Neural progenitor cell (in vitro differentiated cells): ENCODE measurements at places on chromosomes 11 and 22. TPM values are rescaled to one million over a fixed set of nuclear protein-coding genes. Genes with fewer than 3 reads are reported as not detected.

- H3K27me3 ChIP-seq, result no peaks in the 10 kb centered on the region
- no peak for DNase-seq
- no peaks in the 10 kb centered on the region for H3K36me3 ChIP-seq
- no peaks in the 10 kb centered on the region for H3K4me1 ChIP-seq
- H3K4me3 ChIP-seq, result no peak overlapping the region
Observed at GRCh38 chr11:110984147-110984546, 261.4 kb upstream of the POU2AF2 start.

- no peak overlapping the region for H3K27ac ChIP-seq
- H3K36me3 ChIP-seq, result no peaks in the 10 kb centered on the region
- H3K4me3 ChIP-seq, result peak overlapping the region; percentile 48
- peak; percentile 85 for DNase-seq
- peaks cover 68% of the 10 kb centered on the region for H3K27me3 ChIP-seq
Observed at GRCh38 chr11:65538915-65539743, 14.2 kb downstream of the SCYL1 start.

- no peak overlapping the region for H3K27ac ChIP-seq
- H3K4me3 ChIP-seq, result no peak overlapping the region
- H3K27me3 ChIP-seq, result no peaks in the 10 kb centered on the region
- no peak for DNase-seq
Observed at GRCh38 chr11:36578458-36578857, 10.7 kb downstream of the RAG1 start.

GRCh38 chr22:35399114-35399677 lies 744 bp upstream of the MCM5 start:
- H3K4me3 ChIP-seq, result peak overlapping the region; percentile 66
- H3K4me1 ChIP-seq, result peaks cover 24% of the 10 kb centered on the region
- H3K27ac ChIP-seq, result no peak overlapping the region

GRCh38 chr11:132944569-132944944 lies 587.7 kb downstream of the OPCML start:
- peak; percentile 47 for DNase-seq
- peak overlapping the region; percentile 74 for H3K4me3 ChIP-seq
- peaks cover 10% of the 10 kb centered on the region for H3K4me1 ChIP-seq
- no peak overlapping the region for H3K27ac ChIP-seq

GRCh38 chr11:65719871-65720210 lies 757 bp downstream of the RNASEH2C start:
- peak overlapping the region; percentile 68 for H3K4me3 ChIP-seq
- peaks cover 13% of the 10 kb centered on the region for H3K27me3 ChIP-seq
- no peak overlapping the region for H3K27ac ChIP-seq
- H3K4me1 ChIP-seq, result peaks cover 9% of the 10 kb centered on the region

- H3K4me1 ChIP-seq, result no peaks in the 10 kb centered on the region
- H3K27me3 ChIP-seq, result no peaks in the 10 kb centered on the region
- DNase-seq, result no peak
- no peak overlapping the region for H3K4me3 ChIP-seq
- H3K27ac ChIP-seq, result no peak overlapping the region
Observed at GRCh38 chr11:77789731-77790476, 30.6 kb downstream of the RSF1 start.

DNA sequence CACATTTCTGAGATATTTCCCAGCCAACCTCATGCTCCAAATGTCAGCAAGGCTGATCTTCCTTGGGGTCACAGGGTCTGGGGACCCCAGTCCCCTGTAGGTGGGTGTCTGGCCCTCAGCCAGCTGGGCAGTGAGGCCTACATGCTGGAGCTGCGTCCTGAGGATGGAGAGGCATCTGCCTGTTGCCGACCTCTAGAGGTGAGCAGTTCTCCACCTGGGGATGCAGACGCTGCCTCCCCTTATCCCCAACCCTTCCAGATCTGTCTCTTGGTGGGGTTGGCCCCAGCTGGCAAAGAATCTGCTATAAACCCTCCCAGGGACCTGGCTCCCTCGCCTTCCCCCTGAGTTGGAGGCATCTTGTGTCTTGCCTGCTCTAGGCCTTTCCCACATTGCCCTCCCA lies 79.6 kb downstream of the PKNOX2 start:
- no peaks in the 10 kb centered on the region for H3K27me3 ChIP-seq
- H3K4me3 ChIP-seq, result no peak overlapping the region
- H3K27ac ChIP-seq, result no peak overlapping the region
- DNase-seq, result no peak
- H3K36me3 ChIP-seq, result no peaks in the 10 kb centered on the region

- no peak overlapping the region for H3K27ac ChIP-seq
- H3K4me3 ChIP-seq, result no peak overlapping the region
- DNase-seq, result no peak
- H3K27me3 ChIP-seq, result no peaks in the 10 kb centered on the region
- no peaks in the 10 kb centered on the region for H3K36me3 ChIP-seq
- peaks cover 7% of the 10 kb centered on the region for H3K4me1 ChIP-seq
Observed at GRCh38 chr11:132123449-132123848, 753.0 kb downstream of the NTM start.

- no peak overlapping the region for H3K4me3 ChIP-seq
- no peak overlapping the region for H3K27ac ChIP-seq
- H3K4me1 ChIP-seq, result peaks cover 19% of the 10 kb centered on the region
- H3K27me3 ChIP-seq, result no peaks in the 10 kb centered on the region
- H3K36me3 ChIP-seq, result no peaks in the 10 kb centered on the region
Observed at GRCh38 chr11:35781861-35782470, 119.4 kb downstream of the TRIM44 start.

DNA sequence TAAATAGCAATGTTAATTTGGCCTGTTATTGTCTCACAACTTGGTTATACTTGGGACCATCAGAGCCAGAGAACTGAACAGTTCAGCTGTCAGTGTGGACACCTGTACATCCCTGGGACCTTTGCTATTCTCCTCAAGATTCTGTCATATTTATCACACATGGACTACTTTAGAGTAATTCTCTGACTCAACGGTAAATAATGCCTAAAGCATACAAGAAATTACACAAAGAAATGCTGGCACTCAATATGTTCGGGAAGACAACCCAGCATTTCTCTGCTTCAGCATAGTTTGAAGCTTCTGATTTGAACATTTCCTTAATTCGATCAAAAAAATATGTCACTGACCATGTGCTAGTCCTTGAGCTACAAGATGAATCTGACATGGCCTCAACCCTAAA lies 34.6 kb upstream of the MMP13 start:
- no peak for DNase-seq
- no peaks in the 10 kb centered on the region for H3K36me3 ChIP-seq
- no peaks in the 10 kb centered on the region for H3K27me3 ChIP-seq
- H3K4me1 ChIP-seq, result no peaks in the 10 kb centered on the region
- no peak overlapping the region for H3K27ac ChIP-seq
- H3K4me3 ChIP-seq, result no peak overlapping the region

- H3K36me3 ChIP-seq, result no peaks in the 10 kb centered on the region
- peaks cover 13% of the 10 kb centered on the region for H3K4me1 ChIP-seq
- no peak overlapping the region for H3K4me3 ChIP-seq
Observed at GRCh38 chr22:46111645-46112306, 38.5 kb upstream of the PPARA start.

DNA sequence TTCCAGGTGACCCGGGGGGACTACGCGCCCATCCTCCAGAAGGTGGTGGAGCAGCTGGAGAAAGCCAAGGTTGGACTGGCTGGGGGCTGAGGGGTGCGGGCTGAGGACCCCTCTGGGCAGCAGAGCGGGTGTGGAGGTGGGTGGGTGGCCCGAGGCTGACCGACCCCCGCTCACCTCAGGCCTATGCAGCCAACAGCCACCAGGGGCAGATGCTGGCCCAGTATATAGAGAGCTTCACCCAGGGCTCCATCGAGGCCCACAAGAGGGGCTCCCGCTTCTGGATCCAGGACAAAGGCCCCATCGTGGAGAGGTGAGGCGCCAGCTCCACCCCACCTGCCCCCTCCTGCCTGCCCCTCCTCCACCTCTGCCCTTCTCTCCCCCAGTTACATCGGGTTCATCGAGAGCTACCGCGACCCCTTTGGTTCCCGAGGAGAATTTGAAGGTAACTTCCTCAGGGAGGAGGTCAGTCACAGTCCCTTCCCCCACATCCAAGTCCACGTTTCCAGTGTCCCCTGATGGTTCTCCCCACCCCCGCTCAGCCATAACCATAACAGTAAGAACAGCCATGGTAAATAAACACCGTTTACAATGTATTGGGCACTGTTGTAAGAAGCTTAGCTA lies 11.2 kb downstream of the DPP3 start:
- no peaks in the 10 kb centered on the region for H3K36me3 ChIP-seq
- no peak overlapping the region for H3K4me3 ChIP-seq
- peak; percentile 59 for DNase-seq
- H3K4me1 ChIP-seq, result no peaks in the 10 kb centered on the region

DNA sequence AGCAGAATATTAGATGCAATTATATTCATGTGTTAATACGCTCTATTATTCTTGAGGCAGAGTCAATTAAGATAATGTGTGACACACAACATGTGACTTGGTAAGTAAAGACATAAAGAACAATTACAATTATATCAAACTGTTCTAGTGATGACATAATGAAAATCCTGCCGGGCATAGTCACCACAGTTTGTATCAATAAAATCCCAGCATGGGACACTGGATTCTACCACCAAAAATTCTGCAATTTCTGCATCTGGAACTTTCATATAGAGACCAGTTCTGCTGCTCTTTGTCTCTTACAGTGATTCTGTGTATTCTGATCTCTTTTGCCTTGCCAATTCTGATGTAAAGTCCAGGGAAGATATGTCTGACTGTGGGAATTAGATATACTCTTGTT lies 495.6 kb upstream of the LRRC4C start:
- H3K27me3 ChIP-seq, result no peaks in the 10 kb centered on the region
- no peaks in the 10 kb centered on the region for H3K36me3 ChIP-seq
- DNase-seq, result no peak
- H3K27ac ChIP-seq, result no peak overlapping the region
- H3K4me3 ChIP-seq, result no peak overlapping the region

DNA sequence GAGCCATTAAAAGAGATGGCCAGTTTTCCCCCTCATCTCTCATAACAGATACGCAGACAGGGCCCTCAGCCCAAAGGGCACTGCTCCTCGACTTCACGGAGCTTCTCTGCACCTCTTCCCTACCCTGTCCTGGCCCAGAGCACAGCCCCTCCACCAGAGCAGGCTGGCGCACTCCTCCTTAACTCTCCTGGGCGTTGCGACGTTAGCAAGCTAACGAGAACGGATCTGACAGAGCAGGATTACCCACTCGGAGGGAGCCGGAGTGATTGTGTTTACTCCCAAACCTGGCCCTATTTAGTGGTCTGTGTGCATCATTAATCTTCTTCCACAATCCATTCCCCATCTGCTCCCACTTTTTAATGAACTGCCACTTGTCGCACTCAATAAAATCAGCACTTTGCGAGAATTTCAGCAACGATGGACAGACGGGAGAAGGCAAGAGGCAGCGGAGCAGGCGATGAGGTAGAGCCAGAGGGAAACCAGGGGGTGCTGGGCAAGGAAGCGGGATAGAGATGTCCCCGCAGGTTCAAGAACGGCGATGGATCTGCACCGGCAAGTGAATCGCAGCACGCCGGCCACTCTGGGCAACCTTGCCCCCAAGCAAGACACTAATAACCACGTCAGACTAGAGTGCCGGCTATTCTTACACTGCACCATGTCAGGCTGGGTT lies 159.4 kb downstream of the BUD13 start:
- H3K27me3 ChIP-seq, result no peaks in the 10 kb centered on the region
- no peak for DNase-seq
- H3K36me3 ChIP-seq, result no peaks in the 10 kb centered on the region
- no peak overlapping the region for H3K4me3 ChIP-seq

- no peaks in the 10 kb centered on the region for H3K27me3 ChIP-seq
- peaks cover 18% of the 10 kb centered on the region for H3K4me1 ChIP-seq
- no peak for DNase-seq
- H3K36me3 ChIP-seq, result no peaks in the 10 kb centered on the region
Observed at GRCh38 chr11:63680834-63681320, 423 bp upstream of the RTN3 start.

DNA sequence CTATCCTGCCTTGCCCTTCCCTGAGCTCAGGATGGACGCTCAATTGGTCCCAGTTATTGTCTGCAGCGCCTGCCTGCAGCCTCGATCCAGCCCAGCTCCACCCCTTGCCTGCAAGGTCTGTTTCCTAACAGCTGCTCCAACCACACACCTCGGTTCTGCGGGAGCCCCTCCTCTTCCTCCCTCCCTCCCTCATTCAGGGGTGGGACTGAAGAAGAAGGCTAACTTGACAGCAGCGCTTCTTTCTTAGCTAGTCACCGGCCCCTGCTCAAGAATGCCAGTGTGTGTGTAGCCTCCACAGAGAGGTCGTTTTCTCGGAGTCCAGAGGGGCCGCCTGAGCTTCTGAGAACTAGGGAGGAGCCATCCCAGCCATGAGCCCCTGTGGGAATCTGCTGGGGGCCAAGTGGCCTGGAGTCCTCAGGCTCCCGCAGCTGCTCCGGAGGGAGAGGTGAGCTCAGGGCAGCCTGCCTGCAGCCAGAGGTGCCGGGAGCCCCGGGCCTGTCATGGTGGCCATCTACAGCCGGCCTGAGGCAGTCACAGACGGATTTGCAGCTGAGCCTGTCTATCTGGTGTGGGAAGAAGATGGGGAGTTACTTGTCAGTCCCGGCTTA lies 36.1 kb downstream of the LIMK2 start:
- H3K4me3 ChIP-seq, result peak overlapping the region; percentile 34
- H3K4me1 ChIP-seq, result peaks cover 22% of the 10 kb centered on the region
- H3K27me3 ChIP-seq, result no peaks in the 10 kb centered on the region
- H3K27ac ChIP-seq, result peak overlapping the region; percentile 25
- peak; percentile 92 for DNase-seq

GRCh38 chr11:92744929-92745585 lies 224.4 kb upstream of the MTNR1B start:
- DNase-seq, result no peak

- H3K36me3 ChIP-seq, result no peaks in the 10 kb centered on the region
- no peak overlapping the region for H3K4me3 ChIP-seq
- H3K4me1 ChIP-seq, result no peaks in the 10 kb centered on the region
- H3K27me3 ChIP-seq, result no peaks in the 10 kb centered on the region
- no peak overlapping the region for H3K27ac ChIP-seq
Observed at GRCh38 chr22:17880020-17880419, 105.8 kb upstream of the BID start.

GRCh38 chr22:16915701-16916100 lies 90.5 kb upstream of the XKR3 start:
- no peak overlapping the region for H3K27ac ChIP-seq
- no peaks in the 10 kb centered on the region for H3K36me3 ChIP-seq
- H3K27me3 ChIP-seq, result peaks cover 19% of the 10 kb centered on the region
- DNase-seq, result no peak

DNA sequence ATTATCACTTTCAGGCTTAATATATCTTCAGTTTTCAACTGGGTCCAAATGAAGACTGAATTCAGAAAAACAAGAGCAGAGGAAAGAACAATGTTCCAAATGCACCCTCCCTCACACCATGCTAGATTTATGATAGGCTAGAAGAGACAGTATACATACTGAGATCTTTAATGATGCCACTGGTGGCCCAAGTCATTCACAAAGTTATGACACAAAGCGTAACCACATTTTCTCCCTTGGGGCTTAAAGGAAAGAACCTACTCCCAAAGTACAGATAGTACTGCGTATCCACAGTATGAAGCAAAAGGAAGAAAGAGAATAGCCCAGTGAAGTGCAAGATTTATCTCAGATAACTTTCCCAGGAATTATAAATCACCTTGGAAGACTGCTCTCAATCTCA lies 10.9 kb upstream of the SOX6 start:
- DNase-seq, result no peak
- no peak overlapping the region for H3K27ac ChIP-seq
- H3K4me3 ChIP-seq, result no peak overlapping the region
- peaks cover 90% of the 10 kb centered on the region for H3K27me3 ChIP-seq
- H3K36me3 ChIP-seq, result no peaks in the 10 kb centered on the region
- H3K4me1 ChIP-seq, result no peaks in the 10 kb centered on the region

The FXYD2 gene
- 1.7 and 1.9 TPM in 2 replicates for total RNA-seq

The MMP12 gene
- not detected in 2 replicates for total RNA-seq

The MUC15 gene
- total RNA-seq, result 0.28 TPM in 1 of 2 replicates, not detected in the other

The OR5P2 gene
- total RNA-seq, result not detected in 2 replicates
